ENCODE measurements at places on chromosomes 6 and 20.
A peak's percentile ranks its signal among the peaks of the same experiment; 100 is the strongest.

- DNase-seq, result no peak
These were observed 29.5 kb downstream of the MYLK4 start for GRCh38 chr6:2721219-2721618.

- DNase-seq, result no peak
These were observed 4.0 kb downstream of the PLAGL2 start for GRCh38 chr20:32203356-32204204.

DNA sequence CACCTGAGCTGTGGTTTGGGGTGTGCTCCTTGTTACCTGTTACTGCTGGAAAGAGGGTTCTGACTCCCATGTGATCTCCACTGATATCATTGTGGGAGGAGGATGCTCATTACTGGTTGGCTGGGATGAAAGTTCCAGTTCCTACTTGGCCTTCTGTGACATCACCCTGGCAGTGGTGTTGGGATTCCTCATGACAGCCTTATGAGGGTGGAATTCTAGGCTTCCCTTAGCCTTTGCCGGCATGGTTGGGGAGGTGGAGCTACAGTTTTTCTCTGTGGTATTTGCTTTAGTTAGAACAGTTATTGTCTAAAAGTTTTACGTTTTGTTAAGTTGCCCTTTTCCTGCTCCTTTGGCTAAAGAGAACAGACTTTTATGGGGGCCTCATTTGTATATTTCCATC, 112.1 kb downstream of the AFG1L start:
- DNase-seq, result no peak

- DNase-seq, result no peak
These were observed 12.9 kb downstream of the BEND3 start for GRCh38 chr6:107102414-107102805.

DNA sequence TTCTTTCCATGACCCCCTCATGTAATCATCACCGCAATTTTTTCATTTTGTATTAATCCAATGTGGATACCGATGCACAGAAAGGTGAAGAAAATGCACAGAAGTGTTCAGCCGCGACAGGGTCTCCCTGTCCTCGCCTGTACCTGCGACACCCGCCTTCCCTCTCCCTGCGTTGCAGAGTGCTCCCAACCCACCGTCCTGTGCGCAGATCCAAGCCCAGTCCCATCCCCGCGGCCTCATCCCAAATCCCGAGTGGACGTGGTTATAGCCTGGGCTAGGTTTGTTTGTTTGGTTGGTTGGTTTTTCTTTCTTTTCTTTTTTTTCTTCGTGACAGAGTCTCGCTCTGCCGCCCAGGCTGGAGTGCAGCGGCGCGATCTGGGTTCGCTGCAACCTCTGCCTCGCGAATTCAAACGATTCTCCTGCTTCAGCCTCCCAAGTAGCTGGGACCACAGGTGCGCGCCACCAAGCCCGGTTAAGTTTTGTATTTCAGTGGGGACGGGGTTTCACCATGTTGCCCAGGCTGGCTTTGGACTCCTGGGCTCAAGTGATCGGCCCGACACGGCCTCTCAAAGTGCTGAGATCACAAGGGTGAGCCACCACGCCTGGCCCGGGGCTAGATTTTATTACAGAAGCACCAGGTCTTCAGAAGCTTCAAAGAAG, 536 bp upstream of the RAET1G start:
- no peak for DNase-seq

GRCh38 chr6:6724539-6725467, 136.3 kb downstream of the LY86 start:
- DNase-seq, result peak; percentile 48

DNA sequence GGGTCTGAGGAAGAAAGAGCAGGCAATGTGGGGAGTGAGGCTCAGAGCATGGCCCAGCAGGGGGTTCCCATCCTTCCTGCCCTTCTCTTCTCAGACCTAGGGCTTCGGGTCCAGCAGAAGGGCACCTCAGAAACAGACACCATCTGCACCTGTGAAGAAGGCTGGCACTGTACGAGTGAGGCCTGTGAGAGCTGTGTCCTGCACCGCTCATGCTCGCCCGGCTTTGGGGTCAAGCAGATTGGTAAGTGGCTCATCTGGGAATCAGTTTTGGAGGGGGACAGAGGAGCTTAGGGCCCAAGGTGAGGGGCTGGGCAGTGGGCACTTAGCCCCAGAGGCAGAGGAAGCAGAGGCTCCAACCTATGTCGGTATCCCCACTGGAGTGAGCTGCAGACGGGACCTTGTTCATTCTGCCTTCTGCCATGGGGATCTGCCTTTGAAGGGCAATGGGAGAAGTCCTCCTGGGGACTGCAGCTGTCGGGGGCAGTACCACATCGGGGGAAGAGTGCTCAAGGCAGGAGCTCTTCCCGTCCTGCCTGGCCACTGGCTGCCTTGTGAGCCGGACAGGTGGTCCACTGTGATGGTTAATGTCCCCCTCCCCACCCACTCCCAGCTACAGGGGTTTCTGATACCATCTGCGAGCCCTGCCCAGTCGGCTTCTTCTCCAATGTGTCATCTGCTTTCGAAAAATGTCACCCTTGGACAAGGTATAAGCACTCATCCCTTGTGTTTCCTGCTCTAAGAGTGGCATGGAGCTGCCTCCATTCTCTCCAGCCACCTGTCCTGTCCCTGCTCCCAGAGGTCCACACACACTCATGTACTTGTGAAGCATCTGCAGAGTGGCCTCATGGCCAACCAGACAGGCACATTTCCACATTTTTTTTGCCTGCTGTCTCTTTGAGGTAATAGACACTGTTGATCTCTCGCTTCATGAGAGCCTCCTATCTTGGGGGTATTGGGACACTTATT, 4.7 kb downstream of the CD40 start:
- DNase-seq, result no peak
